CD4-positive, alpha-beta T cell treated with Interleukin-4 for 1 hour (primary cell): ENCODE measurements at places on chromosomes 4 and X.

GRCh38 chr4:140048419-140048995, 105.5 kb downstream of the MAML3 start:
- DNase-seq = no peak

- DNase-seq = no peak
These were observed 81.0 kb downstream of the CPXCR1 start for GRCh38 chrX:88828011-88828410.

DNA sequence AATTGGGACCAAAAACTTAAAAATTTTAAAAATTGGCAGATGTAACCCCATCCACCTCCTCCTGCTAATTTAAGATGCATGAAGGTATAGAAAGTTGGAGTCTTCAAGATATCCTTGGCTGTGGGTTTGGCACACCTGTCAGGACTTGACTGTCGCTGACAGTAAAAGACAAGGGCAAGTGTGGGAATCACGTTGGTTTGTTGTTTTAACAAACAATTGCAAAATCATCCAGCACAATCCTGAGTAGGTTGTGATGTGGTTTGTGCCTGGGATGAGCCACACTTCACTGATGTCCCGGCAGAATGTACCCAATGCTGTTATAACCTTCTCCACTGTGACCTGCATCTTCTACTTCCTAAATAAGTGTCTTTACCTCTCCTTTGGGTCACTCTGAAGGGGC, 24.0 kb downstream of the HOPX start:
- no peak for DNase-seq

GRCh38 chrX:124239911-124240310, 92.5 kb upstream of the TEX13D start:
- peak; percentile 67 for DNase-seq

DNA sequence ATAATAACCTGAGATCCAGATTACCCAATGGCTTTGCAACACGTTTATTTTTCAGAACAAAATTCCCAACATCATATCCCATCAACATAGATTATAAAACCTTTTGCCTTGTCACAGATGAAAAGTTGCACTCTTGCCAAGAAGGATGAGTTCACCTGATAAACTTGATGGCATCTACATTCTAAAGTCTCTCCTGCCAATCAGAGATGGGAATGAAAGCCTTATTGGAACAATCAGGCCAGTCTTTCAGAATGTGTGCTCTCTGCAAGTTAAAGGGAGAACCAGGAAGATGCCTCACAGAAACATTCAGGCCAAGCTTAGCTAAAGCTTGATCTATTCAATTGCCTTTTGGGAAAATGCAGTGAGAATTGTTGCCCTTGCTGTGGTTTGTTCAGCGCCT, 1.3 kb downstream of the LPAR4 start:
- no peak for DNase-seq

DNA sequence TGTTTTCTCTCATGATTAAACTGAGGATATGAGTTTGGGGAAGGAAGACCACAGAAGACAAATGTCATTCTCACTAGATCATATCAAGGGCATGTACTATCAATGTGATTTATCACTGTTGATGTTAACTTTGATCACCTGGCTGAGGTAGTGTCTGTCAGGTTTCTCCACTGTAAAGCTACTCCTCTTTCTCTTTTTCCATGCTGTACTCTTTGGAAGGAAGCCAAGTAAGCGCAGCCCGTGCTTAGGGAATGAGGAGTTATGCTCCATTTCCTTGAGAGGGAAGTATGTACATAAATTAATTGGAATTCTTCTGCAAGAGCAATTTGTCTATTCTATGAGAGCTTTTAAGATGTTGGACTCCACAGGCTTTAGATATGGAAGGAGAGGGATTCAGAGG, 4.0 kb upstream of the KANTR start:
- DNase-seq = no peak

DNA sequence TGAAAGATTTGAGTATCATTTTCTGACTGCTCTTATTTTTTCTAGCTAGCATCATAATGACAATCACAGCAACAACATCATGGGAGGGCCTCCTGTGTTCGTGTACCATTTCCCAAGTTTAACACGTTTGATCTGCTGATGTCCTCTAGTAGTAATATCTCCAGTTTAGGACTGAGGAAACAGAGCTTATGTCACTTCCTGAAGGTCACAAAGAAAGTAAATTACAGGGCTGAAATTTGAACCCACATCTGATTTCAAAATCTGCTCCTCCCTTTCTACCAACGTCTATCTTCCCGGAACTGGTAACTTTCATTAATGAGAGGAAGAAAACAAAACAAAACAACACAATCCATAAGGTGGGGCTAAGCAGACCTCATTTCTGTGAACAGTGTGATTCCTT, 302.7 kb downstream of the PACRGL start:
- DNase-seq = no peak

DNA sequence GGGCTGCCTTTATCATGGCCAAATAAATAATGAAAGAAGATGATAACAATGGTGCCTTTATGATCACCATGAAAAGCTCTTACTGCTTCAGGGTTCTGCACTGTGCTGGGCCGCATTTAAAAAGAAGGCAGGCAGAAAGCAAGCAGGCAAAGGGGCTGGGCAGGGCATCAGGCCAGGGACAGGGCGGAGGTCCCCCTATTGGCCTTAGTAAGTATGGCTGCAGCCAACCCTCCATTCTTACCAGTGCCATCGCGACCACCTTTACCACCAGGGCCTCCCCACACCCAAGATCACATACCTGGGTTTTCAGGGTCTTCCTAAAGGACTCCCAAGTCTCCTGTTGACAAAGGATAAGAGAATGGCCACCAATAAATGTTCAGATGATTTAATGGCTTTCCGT, 38.9 kb downstream of the CNGA2 start:
- no peak for DNase-seq
